ENCODE measurements at places on chromosomes 12 and 14. TPM values are rescaled to one million over a fixed set of nuclear protein-coding genes. Genes with fewer than 3 reads are reported as not detected.

DNA sequence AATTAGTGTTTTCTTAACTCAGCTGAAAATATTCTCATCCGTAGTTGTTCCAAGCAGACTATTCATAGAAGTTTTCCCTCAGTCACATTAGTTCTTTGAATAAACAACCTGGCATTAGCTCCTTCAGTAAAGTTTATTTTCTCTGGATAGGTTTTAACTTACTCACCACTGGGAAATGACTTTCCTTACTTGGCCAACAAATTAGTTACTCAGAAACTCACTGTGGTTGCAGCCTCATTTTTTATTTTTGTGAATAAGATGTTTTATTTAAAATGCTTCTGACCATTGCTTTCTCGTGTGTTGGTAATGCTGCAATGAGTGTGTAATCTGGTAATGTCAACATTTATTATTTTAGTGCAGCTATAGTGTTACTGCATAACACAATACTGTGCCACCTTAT is 74.9 kb downstream of the NOVA1 start:
- no peak for DNase-seq

DNA sequence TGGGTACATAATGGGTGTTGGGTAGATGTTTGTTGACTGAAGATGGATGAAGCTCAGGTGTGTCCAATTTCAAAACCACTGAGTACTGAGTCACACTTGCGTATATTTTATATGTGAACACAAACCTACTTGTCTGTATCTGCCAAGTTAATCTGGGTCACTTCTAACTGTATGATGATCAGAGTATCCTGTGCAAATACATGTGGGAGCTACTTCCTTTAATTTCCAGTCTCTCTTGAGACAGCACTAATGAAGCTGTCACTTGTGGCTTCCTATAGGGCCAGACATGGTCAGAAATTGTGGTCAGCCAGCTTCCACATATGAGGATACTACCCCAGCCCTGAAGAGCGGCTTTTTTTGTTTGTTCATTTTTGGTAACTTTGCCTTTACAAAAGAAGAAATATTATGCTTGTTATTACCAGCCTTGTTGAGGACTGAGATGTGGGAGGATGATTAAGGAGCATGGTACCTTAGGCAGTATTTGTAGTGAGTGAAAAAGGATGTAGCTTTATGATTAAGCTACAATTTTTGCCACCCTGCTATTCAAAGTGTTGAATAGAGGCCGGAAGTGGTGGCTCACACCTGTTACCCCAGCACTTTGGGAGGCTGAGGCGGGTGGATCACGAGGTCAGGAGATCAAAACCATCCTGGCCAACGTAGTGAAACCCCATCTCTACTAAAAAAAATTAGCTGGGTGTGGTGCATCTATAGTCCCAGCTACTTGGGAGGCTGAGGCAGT is 32.4 kb downstream of the PLXNC1 start:
- no peak for DNase-seq

- DNase-seq = no peak
Measured at GRCh38 chr12:127670294-127670693, 596.7 kb upstream of the TMEM132C start.

- no peak for DNase-seq
Measured at GRCh38 chr12:1034243-1034642, 43.2 kb downstream of the ERC1 start.

The PRB2 gene
- total RNA-seq = not detected

- DNase-seq = no peak
Measured at GRCh38 chr14:36619131-36619530, 36.7 kb upstream of the NKX2-8 start.

The FGF23 gene
- total RNA-seq = not detected

DNA sequence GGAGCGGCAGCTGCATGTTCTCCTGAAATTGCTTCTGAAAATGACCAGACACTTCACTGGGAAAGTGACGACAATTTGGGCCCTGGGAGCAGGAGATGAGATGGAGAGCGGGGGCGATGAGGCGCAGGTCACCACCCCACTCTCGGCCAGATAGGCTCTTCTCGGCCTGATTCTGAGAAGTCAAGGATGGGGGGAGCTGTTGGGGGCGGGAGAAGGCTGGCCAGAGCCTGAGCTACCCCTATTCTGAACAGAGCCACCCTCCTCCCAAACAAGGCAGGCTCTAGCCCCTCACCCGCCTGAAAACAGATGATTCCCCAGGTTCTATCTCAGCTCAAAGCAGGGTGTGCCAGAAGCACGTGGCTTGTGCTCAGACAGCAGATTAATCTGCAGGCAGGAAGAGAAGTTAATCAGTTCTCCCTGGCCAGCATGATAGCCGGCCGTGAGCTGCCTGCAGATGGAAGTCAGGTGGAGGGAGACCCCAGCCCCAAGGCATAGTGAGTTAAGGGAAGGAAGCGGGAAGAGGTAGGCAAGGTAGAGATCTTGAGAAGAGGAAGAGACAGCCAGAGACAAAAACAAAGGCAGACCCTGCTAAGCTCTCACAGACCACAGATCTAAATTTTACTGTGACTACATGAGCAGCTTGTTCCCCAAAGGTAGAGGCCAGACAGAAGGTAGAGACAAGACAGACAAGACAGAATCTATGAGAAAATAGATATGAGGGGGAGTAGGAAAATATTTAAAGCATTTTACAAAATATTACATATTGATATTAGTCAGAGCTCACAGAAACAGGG is 10.9 kb upstream of the TAC3 start:
- DNase-seq = no peak

GRCh38 chr12:56308714-56309113 is 7.1 kb downstream of the CNPY2 start:
- DNase-seq = no peak

DNA sequence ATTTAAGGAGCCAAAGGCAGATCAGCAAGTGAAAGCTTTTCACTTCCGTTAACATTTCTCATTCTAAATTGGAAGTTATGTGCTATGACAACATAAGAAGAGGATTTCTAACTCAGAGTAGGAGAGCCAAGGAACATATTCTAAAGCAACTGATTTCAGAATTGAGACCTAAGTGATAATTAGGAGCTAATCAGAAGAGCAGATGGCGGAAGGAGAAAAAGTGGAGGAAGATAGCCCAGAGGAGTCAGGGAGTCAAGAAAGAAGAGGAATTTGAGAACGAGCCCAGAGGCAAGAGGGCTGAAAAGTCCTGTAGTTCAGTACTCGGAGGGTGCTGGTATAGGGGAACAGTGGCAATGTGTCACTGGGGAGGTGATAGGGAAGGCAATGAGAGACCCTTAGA is 162.4 kb downstream of the CNTN1 start:
- no peak for DNase-seq

- DNase-seq = no peak
Measured at GRCh38 chr14:24399999-24400718, 1.4 kb downstream of the NYNRIN start.

- no peak for DNase-seq
Measured at GRCh38 chr12:28543021-28543890, 353.0 kb downstream of the CCDC91 start.

The MAP3K9 gene
- 4.7 TPM for total RNA-seq

DNA sequence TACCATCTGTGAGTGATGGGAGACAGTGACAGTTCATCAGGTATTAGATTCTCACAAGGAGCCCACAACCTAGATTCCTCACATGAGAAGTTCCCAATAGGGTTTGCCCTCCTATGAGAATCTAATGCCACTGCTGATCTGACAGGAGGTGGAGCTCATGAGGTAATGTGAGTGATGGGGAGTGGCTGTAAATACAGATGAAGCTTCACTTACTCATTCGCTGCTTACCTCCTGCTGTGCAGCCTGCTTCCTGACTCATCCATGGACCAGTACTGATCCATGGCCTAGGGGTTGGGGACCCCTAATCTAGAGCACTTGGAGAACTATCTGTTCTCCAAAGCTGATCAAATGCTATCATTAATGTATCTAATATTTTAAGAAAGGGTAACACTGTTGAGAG is 17.7 kb downstream of the CLEC2D start:
- no peak for DNase-seq

The LRRC10 gene
- not detected for total RNA-seq

GRCh38 chr14:64952598-64953309 is 10.2 kb upstream of the GPX2 start:
- no peak for DNase-seq

DNA sequence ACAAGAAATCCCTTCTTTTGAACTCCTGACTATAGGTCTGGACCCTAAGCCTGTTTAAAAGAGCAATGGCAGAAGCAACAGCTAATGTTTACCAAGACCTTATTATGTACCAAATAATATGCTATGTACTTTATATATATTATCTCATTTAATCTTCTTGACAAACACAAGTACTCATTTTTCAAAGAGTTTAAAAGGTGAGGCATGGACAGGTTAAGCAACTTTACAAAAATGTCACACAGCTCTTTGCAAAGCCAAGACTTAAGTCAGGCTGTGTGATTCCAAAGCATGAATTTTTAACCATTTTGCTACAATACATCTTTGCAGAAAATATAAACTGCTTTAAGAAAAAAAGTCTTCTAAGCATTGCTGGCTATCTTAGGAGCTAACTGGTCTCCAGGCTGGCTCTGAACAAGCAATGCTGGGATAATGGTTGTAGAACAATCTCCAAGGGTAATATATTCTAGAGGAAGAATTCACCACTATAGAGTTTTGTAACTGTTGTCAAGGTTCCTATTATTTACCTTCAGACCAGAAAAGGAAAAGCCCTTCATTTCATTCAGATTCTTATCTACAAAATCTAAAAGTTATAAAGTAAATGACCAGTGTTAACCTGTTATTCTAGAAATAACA is 22.1 kb downstream of the SYNJ2BP start:
- DNase-seq = no peak

GRCh38 chr14:103312006-103312635 is 21.9 kb upstream of the EIF5 start:
- DNase-seq = no peak

The SIX4 gene
- 0.09 TPM for total RNA-seq

The TECPR2 gene
- total RNA-seq = 11.6 TPM

The HOTAIR gene
- total RNA-seq = not detected

DNA sequence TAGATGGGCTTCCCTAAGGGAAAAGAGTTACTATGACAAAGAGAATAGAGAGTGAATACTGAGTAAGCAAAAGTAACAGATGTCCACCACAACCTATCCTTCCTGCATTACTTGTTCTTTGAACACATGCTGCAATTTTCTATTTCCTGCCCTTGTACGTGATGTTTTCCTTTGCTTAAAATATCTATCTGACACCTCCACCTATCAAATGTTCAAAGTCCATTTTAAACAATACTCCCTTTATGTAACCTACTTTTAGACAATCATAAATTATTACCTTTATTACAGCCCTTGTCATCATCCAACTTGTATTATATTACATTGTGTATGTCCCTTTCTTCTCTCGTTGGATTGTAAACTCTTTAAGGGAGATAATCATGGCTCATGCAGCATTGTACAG is 147.2 kb upstream of the DYRK2 start:
- DNase-seq = no peak

GRCh38 chr14:98189062-98189461 is 1082.9 kb downstream of the BCL11B start:
- DNase-seq = no peak

The MANSC1 gene
- total RNA-seq = 0.31 TPM

The TARBP2 gene
- 62.1 TPM for total RNA-seq

DNA sequence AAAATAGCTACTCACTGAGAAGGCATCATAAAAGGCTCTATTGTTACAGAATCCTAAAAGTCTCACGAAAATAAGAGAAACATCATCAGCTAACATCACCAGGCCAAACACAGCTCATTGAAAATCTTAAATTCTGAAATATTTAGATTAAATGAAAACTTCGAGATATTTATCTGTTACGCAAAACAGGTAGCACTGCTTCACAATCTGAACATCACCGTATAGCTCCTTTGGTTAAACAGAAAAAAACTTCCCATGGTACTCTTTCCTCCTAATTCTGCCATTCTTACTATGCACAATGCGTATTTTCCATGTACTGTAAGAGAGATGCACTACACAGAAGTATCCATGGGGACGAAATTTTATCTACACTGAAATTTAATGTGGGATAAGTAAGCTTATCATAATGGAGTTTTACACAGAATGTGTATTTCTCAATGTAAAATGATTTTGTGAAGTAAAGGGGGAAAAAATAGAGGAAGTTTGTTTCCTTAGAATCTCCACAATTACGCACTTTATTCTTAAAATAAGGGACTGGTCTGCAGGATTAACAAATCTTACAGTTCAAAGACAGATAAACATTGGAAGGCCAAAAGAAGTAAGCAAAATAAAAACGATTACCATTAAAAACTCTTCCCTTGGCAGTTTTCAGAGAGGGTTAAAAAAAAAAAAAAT is 1.9 kb downstream of the SGPP1 start:
- DNase-seq = no peak

The RND1 gene
- 2.6 TPM for total RNA-seq

The LALBA gene
- total RNA-seq = not detected

GRCh38 chr14:72665259-72665658 is 228.6 kb downstream of the DPF3 start:
- DNase-seq = no peak

The RNU4-1 gene
- total RNA-seq = 628 TPM

DNA sequence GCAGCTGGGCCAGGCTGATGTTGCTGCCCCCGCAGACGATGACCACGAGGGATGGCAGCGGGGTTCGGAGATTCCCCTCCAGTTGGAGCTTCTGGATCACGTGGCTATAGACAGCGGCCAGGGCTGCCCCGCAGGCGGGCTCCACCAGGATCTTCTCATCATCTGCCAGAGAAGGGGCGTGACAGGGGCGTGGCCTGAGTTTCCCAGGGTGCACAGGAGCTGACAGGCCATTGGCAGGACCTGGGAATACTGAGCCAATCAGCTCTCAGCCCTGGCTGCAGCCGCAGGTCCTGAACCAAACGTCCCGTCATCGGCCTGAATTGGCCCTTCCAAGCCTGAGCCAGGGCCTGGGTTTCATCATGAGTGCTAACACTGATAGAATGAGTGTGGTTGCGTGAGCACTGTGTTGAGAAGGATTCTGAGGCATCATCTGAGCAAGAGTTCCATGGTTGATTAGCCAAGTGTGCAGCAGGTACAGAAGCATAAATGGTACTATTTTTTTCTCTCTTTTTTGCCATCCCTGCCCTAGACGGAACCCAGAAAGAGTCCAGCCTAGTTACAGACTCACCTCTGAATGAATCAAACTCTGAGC is 10.6 kb downstream of the SDS start:
- no peak for DNase-seq

The CCDC177 gene
- not detected for total RNA-seq

The CELA1 gene
- total RNA-seq = not detected

DNA sequence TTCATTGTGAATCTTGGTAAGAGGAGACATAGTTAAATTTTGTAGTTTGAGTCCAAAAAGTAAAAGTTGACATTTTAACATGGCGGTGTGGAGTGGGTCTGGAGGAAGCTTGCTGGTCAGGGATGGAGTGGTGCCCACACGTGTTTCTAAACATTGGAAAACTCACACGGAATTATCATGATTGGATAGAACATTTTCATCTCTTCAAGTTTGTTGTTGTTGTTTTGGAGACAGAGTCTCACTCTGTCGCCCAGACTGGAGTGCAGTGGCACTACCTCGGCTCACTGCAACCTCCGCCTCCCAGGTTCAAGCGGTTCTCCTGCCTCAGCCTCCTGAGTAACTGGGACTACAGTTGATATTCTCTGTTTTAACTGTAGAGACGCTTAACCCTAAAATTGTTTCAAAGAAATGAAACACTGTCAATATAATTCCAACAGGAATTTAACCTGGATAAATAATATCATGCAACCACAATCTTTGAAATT is 502 bp upstream of the MBIP start:
- no peak for DNase-seq

GRCh38 chr14:75049731-75050201 is 1.5 kb downstream of the MLH3 start:
- no peak for DNase-seq

Data from CD8-positive, alpha-beta memory T cell (primary cell).